ENCODE measurements at places on chromosomes 4 and X. TPM values are rescaled to one million over a fixed set of nuclear protein-coding genes. Genes with fewer than 3 reads are reported as not detected.
A peak's percentile ranks its signal among the peaks of the same experiment; 100 is the strongest.

ALB gene
- total RNA-seq: 0.70 TPM

- H3K4me3 ChIP-seq: no peak overlapping the region
- no peak for DNase-seq
- H3K36me3 ChIP-seq: peaks cover 2% of the 10 kb centered on the region
These were observed 166.7 kb downstream of the FAT4 start for GRCh38 chr4:125481334-125482045.

GRCh38 chrX:40018041-40018440 lies 79.7 kb downstream of the BCOR start:
- peaks cover 2% of the 10 kb centered on the region for H3K27me3 ChIP-seq
- peak overlapping the region; percentile 31 for H3K4me3 ChIP-seq
- no peaks in the 10 kb centered on the region for H3K36me3 ChIP-seq
- H3K4me1 ChIP-seq: peaks cover 6% of the 10 kb centered on the region
- no peak for DNase-seq
- no peak overlapping the region for H3K27ac ChIP-seq

- H3K27me3 ChIP-seq: peaks cover 32% of the 10 kb centered on the region
- H3K4me1 ChIP-seq: no peaks in the 10 kb centered on the region
- no peak overlapping the region for H3K27ac ChIP-seq
- no peak overlapping the region for H3K4me3 ChIP-seq
- no peak for DNase-seq
These were observed 7.2 kb downstream of the IL15 start for GRCh38 chr4:141643557-141643956.

DNA sequence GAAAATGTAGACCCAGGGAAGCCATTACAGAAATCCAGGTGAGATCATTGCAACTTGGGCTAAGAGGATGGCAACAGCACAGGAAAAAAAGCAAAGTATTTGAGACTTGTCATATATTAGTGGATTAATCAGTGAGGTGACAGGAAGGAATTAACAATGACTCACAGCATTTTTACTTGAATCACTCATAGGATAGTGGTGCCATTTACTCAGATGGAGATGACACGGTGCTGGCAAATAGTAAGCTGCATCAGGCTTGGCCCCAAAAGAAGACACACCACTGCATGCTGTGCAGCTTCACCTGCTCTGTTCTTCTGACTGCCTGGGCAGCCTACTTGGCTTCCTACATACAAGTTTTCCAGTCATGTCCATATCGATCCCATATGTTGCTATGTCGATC lies 144.8 kb downstream of the FRYL start:
- no peaks in the 10 kb centered on the region for H3K27me3 ChIP-seq
- no peak overlapping the region for H3K4me3 ChIP-seq
- peaks cover 4% of the 10 kb centered on the region for H3K36me3 ChIP-seq
- no peaks in the 10 kb centered on the region for H3K4me1 ChIP-seq

Measured in neural crest cell (in vitro differentiated cells).